IPS-NIHi11 (cell line): ENCODE measurements at places on chromosomes 4 and X.

DNA sequence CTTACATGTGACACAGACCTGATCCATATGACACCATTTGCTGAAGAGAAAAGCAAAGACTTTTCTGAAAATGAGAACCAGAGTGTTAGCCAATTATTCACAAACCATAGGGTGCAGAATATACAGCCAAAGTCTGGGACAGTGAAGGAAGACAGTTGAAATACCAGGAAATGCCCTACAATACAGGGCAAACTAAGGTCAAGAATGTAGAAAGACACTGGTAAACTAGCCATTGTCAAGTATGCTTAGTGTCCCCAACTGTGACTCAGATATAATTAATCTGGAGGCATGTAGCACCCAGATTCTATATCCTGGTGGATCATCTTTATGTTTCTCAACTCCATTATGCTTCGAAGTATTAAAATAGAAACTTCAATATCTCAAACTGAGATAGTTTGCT is 200.9 kb upstream of the FSTL5 start:
- no peak for DNase-seq

DNA sequence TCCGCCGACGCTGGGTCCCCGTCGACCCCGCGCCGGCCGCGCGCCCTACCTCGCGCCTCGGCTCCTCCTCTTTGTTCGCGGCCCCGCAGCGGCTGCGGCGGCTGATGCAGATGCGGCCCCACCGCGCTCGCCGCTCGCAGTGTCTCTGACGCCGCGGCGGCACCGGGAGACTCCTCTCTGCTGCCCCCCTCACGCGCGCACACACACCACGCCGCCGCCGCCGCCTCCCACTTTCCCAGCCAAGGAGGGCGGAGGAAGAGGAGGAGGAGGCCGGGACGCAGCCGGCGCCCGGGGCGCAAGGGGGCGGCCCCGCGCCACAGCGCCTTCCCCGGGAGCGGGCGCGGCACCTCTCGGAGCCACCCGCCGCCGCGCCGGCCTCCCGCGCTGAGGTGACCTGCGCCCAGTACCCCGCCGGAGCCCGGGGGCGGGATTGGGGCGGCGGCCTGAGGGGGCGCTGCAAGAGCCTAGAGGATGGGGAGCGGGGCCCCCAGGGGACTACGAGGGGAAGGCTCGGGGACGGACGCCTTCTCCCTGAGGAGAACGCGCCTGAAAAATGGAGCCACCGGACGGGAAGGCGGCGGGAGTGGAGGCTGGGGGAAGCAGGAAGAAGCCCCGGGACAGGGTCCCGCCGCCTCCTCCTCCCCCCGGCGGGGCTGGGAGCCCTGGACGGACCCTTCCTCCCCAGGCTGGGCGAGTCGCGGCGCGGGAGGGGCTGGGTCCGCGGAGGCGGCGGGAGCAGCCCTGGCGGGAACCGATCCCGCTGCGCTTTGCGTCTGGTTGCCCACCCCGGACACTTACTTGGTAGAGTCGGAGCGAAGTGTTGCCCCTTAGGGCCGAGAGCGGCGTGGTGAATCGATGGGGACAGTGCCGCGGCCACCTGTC is at the start of gene SH3RF1:
TSS of gene SH3RF1 (minus strand) at position 147 of the 882 bp plus-strand sequence. CDS start 1,744 bp downstream, outside the sequence.
- peak; percentile 83 for DNase-seq

- DNase-seq, result no peak
These were observed 68.2 kb upstream of the GK2 start for GRCh38 chr4:79476196-79476595.

- peak; percentile 50 for DNase-seq
These were observed 18.0 kb downstream of the CRMP1 start for GRCh38 chr4:5874811-5875449.

DNA sequence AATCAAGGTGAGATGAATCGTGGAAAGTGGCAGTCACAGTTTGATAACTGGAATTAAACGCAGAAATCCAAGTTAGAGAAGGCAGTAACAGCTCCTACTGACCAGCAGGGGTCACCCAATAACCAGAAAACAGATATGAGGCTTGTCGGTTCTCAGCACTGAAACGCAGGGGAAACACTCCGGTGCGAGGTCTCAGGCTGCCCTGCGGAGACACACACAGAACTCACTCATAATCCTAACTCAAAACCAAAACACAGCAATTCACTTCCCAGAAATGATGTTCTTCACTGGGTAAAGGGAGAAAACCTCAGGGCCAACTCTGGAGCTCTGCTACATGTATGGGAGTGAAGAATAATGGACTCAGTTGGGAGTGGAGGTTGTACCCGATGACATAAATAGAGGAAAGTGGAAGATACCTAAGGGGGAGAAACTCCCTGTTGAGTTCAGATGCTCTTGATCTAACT is 384.4 kb downstream of the RAPGEF2 start:
- DNase-seq, result peak; percentile 73

DNA sequence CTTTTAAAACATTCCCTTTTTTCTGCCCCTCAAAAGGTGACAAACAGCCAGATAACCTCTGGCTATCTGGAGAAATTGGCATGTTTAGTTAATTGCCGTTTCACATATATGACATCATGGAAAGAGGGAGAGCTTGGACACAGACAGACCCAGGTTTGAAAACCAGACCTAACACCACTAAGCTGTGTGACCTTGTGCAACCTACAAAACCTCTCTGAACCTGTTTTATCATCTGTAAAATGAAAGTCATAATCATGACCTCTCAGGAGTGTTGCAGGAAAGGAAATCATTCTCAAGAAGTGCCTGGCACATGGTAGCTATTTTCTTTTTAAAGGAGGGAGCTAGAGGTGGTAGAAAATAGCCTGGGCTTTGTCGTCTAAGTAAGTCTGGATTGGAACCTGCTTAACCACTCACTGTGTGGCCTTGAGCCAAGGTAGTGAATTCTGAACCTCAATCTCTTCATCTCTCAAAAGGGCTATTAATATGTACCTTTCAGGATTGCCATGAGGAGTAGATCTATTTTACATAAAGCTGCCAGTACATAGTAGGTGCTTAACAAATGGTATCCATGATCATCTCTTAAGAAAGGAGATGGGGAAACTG is 363.5 kb downstream of the BCOR start:
- DNase-seq, result no peak

DNA sequence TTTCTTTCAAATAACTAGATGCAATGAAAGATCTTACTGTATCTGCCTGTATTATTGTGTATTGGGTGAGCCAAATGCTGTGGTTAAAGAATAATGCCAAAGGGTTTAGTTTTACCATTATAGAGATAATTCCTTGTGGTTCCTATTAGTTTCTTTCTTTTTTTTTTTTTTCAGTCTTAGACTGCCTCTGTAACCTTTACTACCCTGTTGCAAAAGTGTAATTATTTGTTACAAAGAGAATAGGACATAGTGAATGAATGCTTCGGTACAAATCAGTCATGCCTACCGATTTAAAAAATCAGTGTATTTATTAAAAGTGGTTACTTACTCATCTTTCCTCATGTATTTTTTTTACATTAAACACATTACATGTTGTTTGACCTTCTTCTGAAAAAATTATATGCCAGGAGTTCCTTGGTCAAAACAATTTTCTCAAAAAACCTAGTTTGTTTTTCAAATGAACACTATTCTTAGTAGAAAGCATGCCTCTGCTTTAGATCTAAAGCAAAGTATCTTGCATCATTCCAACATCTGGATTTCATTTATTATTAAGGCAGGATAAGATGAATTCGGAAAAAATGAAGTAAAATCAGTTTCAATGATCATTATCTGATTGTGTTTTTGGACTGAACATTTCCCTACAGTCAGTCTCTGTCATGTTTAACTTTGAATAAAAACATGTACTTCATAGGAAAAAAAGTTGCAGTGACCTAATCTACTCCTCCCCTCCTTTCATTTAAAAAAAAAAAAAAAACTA is 21.2 kb upstream of the SYNPO2 start:
- DNase-seq, result no peak

DNA sequence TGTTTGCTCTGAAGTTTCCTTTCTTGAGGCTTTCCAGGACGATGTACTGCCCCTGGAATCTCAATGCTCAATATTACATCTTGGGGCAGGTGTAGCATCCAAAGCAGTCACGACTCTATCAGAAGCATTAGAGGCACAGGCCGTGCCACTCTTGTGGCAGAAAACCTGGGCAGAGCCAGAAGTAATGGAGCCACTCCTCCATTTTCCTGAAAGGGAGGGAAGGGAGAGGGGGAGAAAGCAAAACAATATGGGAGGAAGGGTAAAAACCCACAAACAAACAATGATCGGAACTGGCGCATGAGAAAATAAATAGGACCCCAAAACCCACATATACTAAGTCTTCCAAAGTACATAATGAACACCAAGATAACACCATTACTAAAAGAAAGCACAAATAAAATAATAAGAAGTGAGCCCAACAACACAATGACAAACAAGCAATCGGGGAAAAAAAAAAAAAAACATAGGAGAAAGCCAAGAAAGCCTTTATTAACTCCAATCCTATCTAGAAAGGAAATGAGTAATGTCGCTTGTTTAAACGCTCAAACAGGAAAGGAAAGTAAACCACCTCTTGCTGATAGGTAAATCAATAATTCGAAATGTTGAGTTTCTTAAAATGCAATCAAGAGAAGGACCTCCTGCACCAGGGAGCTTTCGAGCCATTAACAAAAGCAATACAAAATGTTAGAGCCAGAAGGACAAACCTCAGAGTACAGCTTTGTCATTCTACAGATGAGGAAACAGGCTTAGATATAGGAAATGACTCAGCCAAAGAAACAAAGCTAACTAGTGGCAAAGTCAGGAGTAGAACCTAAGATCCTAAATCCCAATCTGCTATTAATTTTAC is 117.4 kb downstream of the ATRX start:
- no peak for DNase-seq

DNA sequence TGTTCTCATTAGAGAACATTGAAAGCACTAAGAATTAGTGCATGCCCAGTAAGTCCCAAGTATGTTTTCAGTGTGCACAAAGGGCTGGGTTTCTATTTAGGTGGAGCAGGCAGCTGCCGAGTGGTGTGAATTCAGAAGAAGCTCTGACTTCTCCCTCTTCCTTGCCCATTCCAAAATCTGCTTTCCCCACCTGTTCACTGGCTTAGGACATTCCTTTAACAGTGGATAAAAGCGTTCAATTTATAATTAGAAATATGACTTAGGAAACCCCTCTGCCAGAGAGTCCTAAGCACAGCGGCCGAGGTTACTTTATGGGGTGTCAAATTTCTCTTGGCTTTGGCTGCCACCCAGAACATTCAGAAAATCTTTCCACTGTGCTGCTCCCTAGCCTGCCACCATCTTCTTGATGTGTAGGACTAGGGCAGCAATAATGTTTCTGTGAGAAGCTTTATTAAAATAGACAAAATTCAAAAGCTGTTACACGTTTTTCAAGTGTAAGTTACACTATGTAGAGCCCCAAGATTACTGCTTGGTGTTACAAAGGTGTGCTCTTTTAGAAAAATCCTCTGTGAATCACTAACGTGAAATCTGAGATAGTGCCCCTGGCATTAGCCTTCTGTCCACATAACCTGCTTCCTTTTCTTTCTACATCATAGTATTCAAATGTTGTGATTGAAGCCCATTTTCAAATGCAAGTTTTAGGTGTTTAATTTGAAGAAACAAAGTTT is 191.6 kb upstream of the ANKRD50 start:
- peak; percentile 29 for DNase-seq

GRCh38 chr4:108263057-108263456 is 94.3 kb upstream of the LEF1 start:
- DNase-seq, result no peak

DNA sequence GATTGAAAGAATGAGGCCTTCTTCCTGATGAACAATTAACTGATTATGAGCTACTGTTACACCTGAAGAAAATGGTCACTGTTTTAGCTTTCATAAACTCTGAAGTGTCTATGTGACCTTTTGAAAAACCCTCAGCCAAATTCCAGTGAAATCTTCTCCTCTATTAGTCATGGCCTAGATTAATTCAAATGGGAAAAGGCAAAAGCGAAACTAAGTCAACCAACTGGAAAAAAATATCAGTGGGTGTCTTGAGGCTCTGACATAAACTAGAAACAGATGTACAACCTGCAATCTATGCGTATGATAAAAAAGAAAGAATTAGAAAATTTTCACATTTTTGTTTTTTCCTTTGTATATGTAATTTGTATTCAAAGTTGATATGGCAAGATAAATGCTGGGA is 169.4 kb upstream of the BANK1 start:
- DNase-seq, result no peak

DNA sequence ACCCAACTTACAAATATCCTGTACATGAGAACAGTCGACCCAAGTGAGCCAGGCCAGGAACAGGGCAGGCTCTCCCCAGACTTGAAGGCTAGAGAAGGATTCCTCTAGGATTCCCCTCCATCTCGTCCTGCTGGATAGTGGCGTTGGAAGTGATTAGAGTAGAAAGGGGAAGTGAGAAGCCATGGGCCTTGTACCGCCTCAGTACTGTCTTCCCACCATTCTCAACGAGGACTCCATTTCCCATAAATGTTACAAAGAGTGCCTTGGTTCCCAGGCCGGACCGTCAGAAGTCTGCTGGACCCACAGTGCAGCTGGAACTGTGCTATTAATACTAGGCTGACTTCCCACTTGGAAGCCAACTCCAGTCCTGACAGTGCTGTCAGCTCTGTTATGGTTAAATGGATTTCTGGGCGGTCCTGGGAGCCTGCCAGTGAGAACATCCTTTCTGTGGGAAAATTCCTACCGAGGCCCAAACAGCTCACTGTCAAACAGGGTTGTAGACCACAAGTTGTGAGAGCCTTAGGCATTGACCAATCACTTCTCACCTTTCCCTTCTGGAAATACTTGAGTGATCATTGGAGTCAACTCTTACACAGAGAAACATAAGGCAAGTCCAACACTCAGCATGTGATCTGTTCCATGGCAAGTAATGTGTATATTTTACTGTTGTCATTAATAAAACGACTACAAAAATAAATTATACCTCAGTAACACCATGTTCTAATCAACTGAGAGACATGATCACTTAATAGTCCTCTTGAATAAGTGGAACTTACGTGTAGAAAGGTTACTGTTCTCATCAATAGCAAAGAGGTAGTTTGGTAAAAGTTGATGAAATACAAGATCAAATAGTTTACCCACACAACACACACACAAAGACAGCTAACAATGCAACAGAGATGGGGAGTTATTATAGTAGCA is 58.4 kb downstream of the AMELX start:
- no peak for DNase-seq

- DNase-seq, result no peak
These were observed 6.2 kb upstream of the CXCL3 start for GRCh38 chr4:74044677-74045076.

DNA sequence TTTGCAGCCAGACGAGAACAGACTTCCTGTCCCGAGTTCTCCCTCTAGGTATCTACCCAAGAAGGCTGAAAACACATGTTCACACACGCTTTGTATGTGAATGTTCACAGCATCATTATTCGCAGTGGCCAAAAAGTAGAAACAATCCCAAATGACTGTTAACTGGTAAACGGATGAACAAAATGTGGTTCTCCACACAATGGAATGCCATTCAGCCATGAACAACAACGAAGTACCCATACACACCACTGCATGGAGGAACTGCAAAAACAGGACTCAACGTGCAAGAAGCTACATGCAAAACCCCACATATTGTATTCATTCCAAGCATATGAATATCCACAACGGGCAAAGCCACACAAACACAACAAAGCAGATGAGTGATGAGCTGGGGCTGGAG is 45.0 kb downstream of the PDHA1 start:
- DNase-seq, result no peak

DNA sequence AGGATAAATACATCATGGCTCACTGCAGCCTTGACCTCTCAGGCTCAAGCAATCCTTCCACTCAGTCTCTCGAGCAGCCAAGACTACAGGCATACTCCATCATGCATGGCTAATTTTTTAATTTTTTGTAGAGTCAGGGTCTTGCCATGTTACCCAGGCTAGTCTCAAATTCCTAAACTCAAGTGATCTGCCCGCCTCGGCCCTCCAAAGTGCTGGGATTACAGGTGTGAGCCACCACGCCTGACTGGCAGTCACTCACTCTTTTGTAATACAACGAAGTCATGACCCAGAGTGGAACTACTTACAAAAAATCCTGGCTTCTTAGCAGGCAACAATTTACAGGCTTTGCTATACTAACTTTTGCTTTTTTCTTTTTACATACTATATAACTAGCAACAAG is 100.7 kb upstream of the MAP3K15 start:
- no peak for DNase-seq
